ENCODE measurements at places on chromosomes 5 and 9. TPM values are rescaled to one million over a fixed set of nuclear protein-coding genes. Genes with fewer than 3 reads are reported as not detected.

DNA sequence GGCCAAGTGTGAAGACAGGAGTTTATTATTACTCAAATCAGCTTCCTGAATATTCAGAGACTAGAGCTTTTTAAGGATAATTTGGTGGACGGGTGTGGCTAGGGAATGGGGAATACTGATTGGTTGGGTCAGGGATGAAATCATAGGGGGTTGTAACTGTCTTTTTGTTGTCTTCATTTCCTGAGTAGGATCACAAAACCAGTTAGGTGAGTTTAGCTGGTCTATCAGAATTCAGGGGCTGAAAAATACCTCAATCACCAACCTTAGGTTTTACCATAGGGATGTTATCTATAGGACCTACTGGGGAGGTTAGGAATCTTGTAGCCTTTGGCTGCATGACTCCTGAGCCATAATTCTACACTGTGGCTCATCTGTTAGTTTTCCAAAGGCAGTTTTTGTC lies 235.8 kb downstream of the YTHDC2 start:
- no peaks in the 10 kb centered on the region for H3K36me3 ChIP-seq
- DNase-seq: no peak
- no peak overlapping the region for H3K27ac ChIP-seq
- H3K4me1 ChIP-seq: no peaks in the 10 kb centered on the region
- H3K27me3 ChIP-seq: no peaks in the 10 kb centered on the region

GRCh38 chr5:176899946-176900779 lies 1.0 kb upstream of the HK3 start:
- no peak overlapping the region for H3K4me3 ChIP-seq
- no peak overlapping the region for H3K27ac ChIP-seq
- no peaks in the 10 kb centered on the region for H3K27me3 ChIP-seq
- H3K4me1 ChIP-seq: peaks cover 7% of the 10 kb centered on the region

DNA sequence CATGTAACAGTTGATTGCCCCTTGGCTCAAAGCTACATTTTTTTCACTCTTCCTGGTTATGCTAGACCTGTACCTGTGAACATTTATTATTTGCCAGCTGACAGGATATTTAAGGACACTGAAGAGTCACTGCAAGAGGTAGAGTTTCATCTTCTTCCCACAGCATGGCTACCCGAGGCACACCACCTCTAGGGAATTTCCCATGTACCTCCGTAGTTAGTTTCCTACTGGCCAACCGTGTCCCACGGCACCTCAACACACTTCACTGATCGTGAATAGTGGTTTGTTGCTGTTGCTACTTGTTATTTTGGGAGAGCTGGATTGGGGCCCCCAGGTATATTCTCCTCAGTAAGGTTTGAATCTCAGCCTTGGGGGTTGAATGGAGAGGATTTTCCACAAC lies 648.6 kb downstream of the SEMA5A start:
- H3K27me3 ChIP-seq: no peaks in the 10 kb centered on the region
- H3K4me1 ChIP-seq: no peaks in the 10 kb centered on the region
- no peak overlapping the region for H3K27ac ChIP-seq
- no peak for DNase-seq
- H3K36me3 ChIP-seq: no peaks in the 10 kb centered on the region
- no peak overlapping the region for H3K4me3 ChIP-seq

GRCh38 chr5:59838067-59838466 lies 55.5 kb downstream of the PDE4D start:
- H3K36me3 ChIP-seq: no peaks in the 10 kb centered on the region
- H3K4me3 ChIP-seq: no peak overlapping the region
- H3K4me1 ChIP-seq: no peaks in the 10 kb centered on the region
- H3K27ac ChIP-seq: no peak overlapping the region
- no peaks in the 10 kb centered on the region for H3K27me3 ChIP-seq

PCDHA4 gene
- not detected for polyA plus RNA-seq

GRCh38 chr9:97567894-97568202 lies 65.3 kb downstream of the TSTD2 start:
- no peak overlapping the region for H3K4me3 ChIP-seq
- no peaks in the 10 kb centered on the region for H3K27me3 ChIP-seq
- H3K4me1 ChIP-seq: peaks cover 34% of the 10 kb centered on the region
- H3K27ac ChIP-seq: no peak overlapping the region

TRPM3 gene
- 0.03 TPM for polyA plus RNA-seq

GRCh38 chr9:130112538-130113151 lies 58.9 kb downstream of the GPR107 start:
- no peaks in the 10 kb centered on the region for H3K27me3 ChIP-seq
- H3K4me1 ChIP-seq: no peaks in the 10 kb centered on the region
- no peak overlapping the region for H3K27ac ChIP-seq
- DNase-seq: no peak

DNA sequence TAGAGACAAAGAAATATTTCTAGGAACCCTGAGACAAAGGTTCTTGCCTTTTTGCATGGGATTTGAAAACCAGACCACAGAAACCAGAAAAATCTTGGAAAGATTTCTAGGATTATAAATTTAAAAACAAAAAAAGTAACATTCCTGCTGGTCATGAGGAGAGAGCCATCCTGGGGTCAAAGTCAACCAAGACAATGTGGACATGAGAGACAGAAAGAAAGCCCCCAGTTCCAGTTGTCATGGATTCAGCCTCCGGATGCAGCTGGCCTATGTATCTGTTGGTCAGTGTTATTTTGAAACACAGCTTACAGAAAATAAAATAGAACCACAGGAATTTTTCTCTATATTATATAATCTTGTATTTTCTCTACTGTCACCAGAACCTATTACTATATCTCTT lies 24.4 kb upstream of the RGMB start:
- H3K27ac ChIP-seq: no peak overlapping the region
- H3K27me3 ChIP-seq: no peaks in the 10 kb centered on the region
- H3K36me3 ChIP-seq: no peaks in the 10 kb centered on the region

DNA sequence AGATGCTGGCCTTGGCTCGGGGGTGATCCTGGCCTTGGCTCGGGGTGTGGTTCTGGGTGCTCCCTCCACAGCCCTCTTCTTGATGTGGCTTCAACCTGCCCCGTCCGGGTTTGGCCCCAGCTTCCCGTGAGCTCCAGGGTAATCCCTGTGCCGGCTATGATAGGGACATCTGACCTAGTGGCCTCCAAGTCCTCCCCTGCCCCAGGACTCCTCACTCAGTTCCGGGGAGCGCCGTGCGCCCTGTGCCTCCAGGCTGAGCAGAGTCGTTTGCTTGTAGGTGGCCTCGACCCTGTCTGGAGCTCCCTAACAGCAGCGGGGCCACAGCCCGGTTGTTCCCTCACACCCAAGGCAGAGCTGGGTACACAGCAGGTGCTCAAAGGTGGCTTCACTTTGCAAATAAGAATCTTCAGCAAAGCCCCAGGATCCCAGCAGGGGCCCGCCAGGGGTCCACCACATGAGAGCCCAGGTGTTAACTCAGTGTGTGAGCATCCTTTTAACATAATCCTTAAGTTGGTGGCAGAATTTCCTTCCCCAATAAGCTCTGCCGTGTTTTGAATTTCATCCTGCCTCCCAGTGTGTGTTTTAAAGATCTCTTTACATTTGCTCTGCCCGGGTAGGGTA lies 32.3 kb upstream of the CEP72 start:
- DNase-seq: no peak
- H3K27me3 ChIP-seq: peaks cover 76% of the 10 kb centered on the region

DNA sequence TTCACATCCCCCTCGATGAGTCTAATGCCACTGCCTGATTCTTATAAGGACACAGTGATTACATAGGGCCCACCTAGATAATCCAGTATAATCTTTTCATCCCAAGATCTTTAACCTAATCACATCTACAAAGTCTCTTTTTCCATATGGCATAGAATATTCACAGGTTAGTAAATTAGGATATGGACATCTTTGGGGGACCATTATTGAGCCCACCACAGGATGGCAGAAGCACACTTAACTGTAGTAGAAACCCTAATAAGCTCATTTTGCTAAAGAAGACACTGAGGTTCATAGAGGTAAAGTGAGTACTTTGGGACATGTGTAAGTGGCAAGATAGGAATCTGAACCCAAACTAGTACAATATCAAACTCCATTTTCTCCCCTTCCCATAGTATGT lies 38.9 kb downstream of the ASTN2 start:
- DNase-seq: no peak
- no peak overlapping the region for H3K4me3 ChIP-seq
- no peaks in the 10 kb centered on the region for H3K36me3 ChIP-seq
- H3K4me1 ChIP-seq: no peaks in the 10 kb centered on the region
- no peak overlapping the region for H3K27ac ChIP-seq

ARL14EPL gene
- not detected for polyA plus RNA-seq
